ENCODE measurements at places on chromosomes 1 and 21. TPM values are rescaled to one million over a fixed set of nuclear protein-coding genes. Genes with fewer than 3 reads are reported as not detected.

DNA sequence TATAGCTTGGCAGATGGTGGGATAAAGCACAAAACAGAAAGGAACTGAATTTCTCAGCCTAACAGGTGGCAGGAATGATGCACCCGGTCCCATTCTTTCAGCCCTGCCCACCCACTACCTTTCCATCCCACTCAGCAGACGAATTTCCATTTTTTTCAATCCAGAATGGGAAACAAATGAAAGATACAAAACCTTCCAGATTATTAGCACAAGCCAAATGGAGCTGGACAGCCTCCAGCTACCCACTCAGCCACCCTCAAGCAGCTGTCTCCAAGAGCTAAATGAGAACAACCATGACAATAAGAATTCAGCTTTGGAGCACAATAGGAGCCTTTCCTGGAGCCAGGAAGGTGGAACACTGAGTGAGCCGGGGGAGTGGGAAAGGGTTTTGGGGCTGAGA is 96.3 kb upstream of the ST6GALNAC5 start:
- no peak for DNase-seq

DNA sequence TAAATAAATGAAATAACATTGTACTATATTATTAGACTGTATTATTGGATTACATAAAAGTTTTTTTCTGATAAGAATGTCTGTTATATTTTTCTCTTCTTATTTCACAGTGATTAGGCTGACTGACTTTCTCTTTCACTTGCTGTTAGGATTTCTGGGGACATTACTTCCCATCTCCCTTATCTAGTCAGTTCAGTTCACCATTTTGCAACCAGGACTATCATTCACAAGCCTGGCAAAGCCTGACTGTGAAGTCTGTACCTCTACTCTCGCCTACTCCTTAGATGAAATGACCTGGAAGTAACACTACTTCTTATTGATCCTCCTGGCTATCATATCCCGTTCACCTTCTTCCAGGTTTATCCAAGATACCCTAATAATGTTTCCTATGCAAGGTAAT is 676.6 kb downstream of the USP25 start:
- DNase-seq: no peak

GRCh38 chr1:108947871-108948525 is 15.3 kb downstream of the CLCC1 start:
- DNase-seq: no peak

DNA sequence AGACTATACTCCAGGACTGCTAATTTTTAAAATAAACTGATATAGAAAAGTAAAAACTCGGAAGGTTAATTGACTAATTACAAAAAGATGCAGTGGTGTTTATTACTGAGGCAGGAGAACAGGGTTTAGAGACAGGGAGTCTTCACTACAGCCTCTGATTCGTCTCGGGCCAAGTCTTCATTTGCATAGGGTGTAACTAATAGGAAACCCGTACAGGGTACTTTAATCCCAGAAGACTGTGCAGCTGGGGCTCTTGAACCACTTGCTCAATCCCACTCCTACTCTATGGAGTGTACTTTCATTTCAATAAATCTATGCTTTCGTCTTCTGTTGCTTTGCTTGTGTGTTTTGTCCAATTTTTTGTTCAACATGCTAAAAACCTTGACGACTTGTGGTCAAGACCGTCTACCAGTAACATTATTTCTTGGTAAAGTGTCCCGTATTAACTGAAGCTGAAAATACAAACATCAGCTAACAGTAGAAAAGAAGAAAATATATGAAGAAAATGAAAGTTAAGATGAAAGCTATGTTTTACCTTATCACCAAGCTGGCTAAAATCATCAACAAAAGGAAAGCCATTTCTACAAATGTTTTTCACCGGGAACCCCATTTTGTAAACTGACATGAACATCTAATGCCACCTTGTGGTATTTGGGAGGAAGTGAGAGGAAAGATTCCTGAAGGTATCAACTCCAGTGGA is 8.0 kb downstream of the SDHB start:
- DNase-seq: no peak

GRCh38 chr1:236090741-236091147 is 25.9 kb upstream of the NID1 start:
- DNase-seq: no peak

DNA sequence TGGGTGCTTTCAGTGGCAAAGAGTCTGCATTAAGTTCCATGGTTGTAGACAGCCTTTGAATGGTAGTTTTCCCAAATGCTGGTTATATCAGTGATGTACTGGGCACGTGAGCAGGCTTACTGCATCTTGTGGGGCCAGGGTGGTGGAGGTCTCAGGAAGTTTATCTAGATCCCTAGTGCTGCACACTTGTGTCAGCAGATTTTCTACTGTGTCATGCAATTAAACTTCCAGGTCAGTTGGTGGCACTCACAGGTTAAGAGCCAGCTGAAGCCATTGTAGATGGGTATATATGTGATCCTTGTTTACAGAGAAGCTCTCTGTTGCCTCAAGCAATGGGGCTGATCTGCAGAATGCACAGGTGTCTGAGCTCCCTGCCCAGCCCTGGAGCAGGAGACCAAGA is 33.0 kb downstream of the FOXJ3 start:
- no peak for DNase-seq

DNA sequence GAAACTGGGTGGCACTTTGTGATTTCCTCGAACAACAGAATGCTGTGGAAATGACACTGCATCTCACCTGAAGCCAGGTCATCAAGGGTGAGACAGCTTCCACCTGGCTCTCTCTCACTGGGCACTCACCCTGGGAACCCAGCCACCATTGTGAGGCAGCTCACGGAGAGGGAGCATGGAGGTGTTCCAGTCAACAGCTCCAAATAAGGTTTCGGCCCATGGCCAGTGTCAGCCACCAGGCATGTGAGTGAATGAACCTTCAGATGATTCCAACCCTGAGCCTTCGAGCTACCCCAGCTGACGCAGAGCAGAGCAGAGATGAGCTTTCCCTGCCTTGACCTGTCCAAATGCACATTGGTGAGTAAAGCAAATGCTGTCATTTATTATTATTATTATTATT is 58.1 kb downstream of the SYDE2 start:
- no peak for DNase-seq

DNA sequence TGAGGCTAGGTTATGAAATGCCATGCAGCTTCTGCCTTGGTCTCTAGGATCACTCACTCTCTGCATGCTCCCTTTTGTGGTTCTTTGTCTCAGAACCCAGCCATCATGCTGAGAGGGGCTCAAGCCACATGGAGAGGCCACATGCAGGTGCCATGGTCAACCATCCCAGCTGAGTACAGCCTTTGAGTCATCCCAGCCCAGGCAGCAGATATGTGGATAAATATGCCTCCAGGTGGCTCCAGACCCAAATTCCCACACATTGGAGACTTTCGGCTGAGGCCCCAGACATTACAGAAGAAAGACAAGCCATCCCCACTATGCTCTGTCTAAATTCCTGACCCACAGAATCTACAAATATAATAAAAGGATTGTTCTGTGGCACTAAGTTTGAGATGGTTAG is 102.0 kb downstream of the LHX9 start:
- DNase-seq: no peak

DNA sequence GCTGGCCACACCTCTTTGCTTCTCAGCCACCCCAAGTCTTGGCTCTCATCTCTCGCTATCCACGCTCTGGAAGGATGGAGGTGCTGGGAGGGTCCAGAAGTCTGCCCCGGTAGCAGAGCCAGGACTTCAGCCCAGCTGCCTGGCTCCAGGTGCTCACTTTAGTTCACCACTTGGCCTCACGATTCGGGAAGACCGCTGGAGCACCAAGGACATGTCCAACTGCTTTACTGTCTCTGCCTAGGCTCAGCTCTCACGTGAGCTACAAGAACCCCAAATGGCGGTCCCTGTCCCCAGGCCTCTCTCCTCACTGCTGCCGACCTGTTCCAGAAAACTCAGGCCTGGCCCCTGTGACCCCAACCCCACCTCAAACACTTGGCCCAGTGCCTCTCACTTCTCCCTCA is 3.4 kb downstream of the TRIM11 start:
- no peak for DNase-seq

DNA sequence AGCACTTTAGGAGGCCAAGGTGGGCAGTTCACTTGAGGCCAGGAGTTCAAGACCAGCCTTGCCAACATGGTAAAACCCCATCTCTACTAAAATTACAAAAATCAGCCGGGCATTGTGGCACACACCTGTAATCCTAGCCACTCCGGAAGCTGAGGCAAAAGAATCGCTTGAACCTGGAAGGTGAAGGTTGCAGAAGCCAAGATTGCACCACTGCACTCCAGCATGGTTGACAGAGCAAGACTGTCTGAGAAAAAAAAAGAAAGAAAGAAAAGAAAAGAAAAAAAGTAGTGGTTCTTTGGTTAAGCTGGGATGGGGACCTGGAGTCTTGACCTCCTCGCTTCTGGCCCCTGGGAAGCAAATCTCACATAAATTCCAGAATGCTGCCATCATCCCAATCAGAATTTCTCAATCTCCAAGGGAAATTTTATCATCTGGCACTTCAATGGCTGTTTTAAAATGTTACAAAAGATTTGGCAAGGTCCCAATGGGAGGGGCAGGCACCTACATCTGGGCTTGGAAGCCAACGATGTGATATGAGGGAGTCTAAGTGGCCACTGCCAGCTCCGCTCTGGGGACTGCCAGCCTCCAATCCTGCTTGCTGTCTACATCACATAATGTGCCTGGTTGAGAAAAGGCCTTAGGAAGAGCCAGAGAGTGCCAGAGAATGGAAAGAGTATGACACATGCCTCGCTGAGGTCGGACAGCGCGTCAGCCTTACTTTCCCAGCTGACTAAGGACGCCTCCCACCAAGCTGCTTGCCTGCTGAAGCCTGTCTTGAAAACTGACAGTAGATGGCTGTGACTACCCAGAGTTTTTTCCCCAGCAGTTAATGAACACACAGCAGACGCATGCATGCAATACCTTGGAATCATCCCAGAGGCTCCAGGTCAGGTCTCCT is 42.1 kb upstream of the SRP9 start:
- DNase-seq: no peak

DNA sequence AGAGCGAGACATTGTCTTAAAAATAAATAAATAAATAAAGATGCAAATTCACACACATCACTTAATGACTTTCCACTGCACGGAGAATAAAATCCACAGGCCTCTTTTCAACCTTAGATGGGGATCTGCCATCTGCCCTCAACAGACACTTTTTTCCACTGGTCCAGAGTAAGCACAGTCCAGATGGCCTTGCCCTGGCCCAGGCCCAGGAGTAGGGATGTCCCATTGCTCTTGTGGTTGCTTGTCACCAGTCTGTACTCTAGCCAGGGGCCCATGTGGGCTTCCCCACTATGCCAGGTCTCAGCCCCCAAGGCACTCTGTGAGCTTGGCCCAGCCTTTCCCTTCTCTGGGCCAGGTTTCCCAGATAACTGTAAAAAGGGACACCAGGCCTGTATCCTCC is 17.4 kb downstream of the PLOD1 start:
- DNase-seq: no peak

DNA sequence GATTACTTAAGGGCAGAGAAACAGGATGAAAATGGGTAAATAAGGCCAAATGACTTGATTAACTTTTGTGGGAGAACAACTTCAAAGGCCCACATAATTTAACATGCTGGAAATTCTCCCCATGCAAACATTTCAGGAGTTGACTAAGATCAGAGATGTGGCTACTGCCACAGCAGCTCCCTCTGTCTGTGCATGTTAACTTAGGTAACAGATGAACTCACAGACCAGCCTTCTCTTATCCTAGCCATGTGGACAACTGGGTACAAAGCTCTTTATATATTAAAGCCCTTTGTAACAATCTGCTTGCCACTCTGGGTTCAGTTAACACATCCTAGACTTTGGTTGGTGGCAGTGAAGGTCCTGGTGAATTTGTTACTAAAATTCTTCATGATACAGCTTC is 33.2 kb downstream of the BEND5 start:
- DNase-seq: no peak

ADCY10 gene
- 0.07 TPM for total RNA-seq

AMY1C gene
- not detected for total RNA-seq

SLFNL1 gene
- total RNA-seq: 0.20 TPM
